ENCODE measurements at places on chromosomes 2 and 18.
A peak's percentile ranks its signal among the peaks of the same experiment; 100 is the strongest.

DNA sequence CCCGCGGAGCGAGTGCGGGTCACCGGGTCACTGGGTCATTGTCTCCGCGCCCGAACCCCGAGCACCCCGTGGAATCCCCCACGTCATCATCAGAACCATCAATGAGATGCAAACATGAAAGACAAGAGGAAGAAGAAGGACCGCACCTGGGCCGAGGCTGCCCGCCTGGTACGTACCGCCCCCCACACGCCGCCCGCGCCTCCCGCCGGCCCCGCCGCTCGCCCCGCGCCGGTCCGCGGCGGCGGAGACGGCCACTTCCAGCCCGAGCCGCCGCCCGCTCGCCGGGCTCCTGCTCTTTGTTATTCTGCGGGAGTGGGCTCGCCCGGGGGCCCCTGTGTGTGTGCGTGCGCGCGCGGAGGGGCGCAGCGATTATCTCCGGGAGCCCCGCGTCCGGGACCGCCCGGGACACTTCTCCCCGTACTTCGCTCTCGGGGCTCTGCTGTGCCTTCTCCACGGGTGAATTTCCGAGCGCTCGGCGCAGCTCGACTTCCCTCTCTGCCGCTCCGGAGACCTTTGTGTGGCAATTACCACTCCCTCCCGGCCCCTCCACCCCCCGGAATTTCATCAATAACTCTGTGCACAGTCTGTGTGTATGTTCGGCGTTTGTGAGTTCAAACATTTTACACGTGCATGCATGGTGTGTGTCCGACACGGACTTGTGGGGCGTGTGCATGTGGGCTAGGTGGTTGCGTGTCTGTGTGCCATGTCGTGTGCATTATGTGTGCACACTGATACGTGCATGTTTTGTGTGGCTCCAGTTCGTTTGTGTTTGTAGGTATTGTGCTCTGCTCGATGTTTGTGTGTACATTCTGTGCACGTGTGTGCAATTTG is 714 bp downstream of the ASXL3 start:
- DNase-seq, result peak; percentile 55

DNA sequence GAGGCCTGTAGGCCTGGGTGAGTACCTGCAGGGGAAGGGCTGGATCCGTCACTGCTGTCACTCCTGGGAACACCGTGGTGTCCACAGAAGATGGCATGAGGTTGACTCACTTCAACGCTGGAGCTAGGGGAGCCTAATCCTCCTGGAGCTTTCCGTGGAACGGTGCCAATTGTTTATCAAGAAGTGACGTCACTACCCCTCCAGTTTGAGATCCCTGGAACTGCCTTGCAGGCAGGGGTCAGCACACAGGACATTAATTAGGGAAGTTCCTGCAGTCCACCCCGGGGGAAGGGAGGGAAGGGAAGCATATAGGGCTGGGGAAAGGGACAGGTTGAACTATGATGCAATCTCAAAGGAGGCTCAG is 408.6 kb downstream of the GALR1 start:
- no peak for DNase-seq

- DNase-seq, result no peak
Observed at GRCh38 chr2:180705122-180705521, 275.3 kb upstream of the UBE2E3 start.

DNA sequence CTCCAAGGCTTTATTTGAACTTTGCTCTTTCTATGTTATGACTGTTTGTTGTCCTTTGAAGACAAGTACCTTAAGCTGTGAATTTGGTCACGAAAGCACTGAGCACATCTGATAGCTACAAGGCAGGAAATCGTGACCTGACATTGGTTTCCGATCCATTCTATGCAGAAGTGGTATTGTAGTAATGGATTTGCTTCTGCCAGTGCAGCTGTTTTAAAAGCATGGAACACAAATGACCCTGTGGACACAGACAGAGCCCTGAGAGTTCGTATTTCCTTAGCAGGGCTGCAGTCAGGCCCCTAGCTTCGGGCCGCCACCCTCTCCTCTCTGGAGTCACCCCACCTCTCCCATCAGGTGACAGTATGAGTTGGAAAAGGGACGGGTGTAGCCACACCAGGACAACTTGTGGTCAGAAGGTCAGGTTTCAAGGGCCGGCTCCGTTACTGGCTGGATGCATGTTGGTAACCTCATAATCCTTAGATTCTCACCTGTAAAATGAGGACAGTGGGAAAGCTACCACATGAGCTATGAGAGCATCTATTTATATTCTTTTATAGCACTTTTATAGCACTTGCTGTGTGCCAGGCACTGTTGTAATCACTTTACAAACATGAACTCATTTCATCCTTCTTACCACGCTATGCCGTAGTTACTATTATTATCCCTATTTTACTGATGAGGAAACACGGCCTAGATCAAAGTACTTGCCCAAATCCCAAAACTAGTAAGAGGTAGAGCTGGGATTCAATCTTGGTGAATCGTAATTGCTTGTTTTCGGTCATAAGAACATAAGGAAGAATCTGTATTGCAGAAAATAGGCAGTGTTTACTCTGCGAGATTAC is 70.2 kb downstream of the SPATS2L start:
- peak; percentile 54 for DNase-seq

DNA sequence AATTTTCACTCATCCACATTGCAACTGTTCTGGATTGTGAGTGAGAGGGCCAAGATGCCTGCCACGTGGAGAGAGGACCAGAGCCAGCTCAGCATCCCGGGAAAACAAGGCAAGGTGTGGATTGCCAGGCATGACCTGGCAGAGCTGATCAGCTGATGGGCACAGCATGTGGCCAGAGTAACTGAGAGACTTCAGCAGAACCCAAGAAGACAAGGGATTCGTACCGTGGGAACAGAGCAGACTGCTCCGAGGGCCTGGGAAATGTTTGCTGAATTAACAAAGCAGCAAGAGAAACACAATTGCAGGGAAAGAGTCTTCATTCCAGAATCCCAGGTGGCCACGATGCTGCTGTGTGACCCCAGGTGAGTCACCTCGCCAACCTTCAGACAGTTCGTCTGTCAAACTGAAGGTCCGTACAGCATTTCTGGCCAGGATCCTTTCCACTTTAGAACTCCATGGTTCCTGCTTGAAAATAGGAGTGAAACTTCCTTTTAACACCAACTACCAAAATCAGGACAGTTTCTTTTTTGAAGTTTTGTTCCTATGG is 26.3 kb upstream of the POMC start:
- DNase-seq, result no peak

DNA sequence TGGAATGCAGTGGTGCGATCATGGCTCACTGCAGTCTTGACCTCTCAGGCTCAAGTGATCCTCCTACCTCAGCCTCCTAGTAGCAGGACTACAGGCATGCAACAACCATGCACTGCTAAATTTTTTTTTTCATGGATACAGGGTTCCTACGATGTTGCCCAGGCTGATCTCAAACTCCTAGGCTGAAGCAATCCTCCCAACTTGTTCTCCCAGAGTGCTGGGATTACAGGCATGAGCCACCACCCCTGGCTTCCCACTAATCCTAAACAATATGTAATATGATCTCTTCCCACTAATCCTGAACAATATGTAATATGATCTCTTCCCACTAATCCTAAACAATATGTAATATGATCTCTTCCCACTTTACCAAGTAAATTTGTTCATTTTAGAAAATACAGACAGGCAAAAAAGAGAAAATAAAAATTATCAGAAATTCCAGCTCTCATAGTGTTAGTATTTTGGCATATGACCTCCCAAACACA is 33.7 kb upstream of the C18orf32 start:
- DNase-seq, result no peak

DNA sequence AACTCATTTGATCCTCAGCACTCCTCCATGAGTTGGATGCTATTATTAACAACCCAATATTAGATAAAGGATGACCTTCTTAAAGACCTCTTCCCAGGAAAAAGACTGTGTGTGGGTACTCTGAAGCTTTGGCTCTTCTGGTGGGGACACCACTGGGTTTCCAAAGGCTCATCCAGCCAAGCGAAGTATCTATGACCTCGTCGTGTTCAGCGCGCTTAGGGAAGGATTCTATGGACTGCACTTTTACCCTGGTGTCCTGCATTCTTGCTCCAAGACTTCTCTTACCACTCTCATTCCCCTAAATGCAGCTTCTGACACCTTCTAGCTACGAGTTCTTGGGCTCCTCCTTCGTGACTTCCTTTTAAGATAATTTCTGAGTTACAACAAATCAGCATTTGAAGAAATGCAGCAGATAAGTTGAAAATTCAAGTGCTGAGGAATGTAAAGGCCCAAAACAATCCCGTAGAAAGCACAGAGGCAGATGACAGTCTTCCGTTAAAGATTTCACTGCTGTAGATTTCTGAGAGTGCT is 673 bp upstream of the HNMT start:
- DNase-seq, result no peak

DNA sequence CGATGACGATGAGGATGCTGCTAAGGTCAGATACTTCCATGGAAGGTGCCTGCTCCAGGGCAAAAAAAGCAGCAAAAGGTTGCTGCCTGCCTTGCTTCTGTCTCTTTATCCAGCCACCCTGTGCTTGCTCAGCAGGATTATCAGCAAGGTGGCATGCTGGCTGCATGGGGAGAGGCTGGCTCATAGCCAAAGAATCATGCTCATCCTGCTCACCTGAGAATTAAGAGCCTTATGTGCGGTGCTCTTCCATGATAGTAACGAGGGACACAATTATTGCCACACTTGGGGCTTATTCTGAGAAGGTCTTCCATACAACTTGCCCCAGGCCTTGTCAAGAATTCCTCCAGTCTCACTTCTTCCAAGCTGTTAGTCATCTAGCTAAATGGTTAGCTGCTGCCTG is 60.4 kb upstream of the SEC11C start:
- peak; percentile 39 for DNase-seq

DNA sequence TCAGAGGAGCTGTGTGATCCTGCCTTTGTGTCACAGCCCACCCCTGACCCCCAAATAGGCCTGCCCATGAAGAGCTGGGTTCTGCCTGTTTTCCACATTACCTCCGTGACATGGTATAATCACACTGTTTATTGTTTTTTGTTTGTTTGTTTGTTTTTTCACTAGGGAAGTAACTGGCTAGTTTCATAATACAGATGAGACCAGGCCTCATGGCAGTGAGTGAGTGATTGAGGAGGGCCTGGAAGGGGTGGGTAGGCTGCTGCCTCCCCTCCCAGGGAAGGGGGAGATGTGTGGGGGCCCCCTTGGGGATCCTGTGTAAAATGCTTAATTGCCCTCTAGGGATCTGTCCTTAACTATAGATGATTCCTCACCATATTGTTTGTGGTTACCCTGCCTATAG is 190.5 kb downstream of the LDLRAD4 start:
- DNase-seq, result no peak

GRCh38 chr2:195695002-195695631 is 38.1 kb downstream of the SLC39A10 start:
- DNase-seq, result no peak

- no peak for DNase-seq
Observed at GRCh38 chr2:1731963-1732768, 12.1 kb downstream of the PXDN start.

DNA sequence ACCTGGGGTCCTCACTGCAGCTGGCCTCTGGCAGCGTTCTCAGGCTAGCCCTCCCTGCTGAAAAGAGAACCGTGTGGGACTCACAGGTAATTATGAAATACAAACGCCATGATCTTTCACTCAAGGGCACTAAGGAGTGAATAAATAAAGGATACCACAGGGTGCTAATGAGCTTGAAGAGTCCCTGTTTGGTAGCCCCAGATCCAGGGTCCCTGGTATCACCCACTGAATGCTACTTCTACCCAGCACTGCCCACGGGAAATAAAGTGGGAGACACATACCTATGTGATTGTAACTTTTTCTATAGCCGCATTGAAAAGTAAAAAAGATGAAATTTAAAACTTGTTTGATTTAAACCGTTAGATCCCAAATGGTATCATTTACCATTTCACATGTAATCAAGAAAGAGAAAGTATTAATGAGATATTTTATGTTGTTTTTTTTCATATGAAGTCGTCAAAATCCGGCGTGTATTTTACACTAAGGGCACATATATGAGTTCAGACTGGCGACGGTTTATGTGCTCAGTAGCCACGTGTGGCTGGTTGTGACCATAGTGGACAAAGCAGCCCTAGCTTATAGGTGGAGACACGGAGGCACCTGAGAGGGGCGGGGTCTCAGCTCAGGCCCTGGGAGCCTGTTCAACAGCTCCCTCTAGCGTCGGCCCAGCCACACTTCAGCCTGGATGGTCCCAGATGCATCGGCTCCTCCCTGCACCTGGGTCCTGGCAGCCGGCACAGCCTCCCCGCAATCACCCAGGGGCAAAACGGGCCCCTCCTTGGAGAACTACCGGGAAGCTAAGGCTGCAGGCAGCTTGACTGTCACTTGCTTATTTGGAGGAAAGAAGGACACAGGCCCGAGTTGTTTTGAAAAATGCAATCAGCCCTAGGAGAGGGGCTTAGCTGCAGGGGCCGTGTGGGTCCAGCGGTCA is 39.2 kb downstream of the ODC1 start:
- peak; percentile 87 for DNase-seq

DNA sequence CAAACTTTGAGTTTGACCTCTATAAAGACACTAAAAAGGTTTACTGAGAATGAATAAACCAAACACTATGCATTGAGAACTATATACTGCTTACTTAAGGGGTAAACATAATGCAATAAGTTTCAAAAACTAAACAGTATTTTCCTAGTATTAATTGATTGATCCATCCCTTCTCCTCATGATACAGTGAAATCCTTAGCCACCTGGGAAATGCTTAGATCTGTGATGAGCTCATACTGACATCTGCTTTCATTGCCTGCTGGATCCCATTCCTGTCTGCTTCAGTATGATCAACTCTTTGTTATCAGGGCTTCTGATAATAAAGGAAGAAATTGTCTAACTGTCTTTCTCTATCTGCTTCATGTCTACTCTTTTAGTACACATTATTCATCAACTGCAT is 74.9 kb upstream of the UBE2E3 start:
- DNase-seq, result peak; percentile 56

GRCh38 chr2:159177357-159177756 is 109.1 kb downstream of the WDSUB1 start:
- no peak for DNase-seq

DNA sequence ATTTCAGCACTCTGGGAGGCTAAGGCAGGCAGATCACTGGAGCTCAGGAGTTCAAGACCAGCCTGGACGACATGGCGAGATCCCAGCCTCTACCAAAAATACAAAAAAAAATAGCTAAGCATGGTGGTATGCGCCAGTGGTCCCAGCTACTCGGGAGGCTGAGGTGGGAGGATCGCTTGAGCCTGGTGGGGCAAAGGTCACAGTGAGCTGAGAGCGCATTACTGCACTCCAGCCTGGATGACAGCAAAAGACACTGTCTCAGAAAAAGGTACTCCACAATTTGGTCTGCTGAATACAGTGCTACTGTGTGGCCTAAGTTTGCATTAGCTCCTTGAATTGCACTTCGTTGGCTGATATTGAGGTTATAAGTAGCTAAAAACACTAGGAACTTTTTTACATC is 97.9 kb downstream of the FEZ2 start:
- no peak for DNase-seq

DNA sequence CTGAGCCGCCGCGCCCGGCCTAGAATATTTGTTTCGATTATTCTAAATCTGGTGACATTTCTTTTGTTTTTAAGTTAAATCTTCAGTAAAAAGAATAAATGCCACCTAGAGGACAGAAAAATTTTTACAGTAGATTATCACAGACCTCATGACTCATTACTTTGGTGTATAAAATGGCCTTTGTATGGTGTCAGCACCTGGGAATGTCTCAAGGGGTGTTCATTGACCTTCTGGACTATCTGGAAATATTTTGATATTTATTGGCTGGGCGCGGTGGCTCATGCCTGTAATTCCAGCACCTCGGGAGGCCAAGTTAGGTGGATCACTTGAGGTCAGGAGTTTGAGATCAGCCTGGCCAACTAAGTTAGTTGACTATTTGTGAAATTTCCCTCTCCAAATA is 30.3 kb upstream of the SLC30A6 start:
- no peak for DNase-seq

- no peak for DNase-seq
Observed at GRCh38 chr18:44133483-44133882, 547.2 kb upstream of the SETBP1 start.
